ENCODE measurements at places on chromosomes 11 and 22. TPM values are rescaled to one million over a fixed set of nuclear protein-coding genes. Genes with fewer than 3 reads are reported as not detected.

The LDHAL6A gene
- not detected for total RNA-seq

The OR6A2 gene
- 0.72 TPM for total RNA-seq

The SYTL2 gene
- 18.6 TPM for total RNA-seq

The OR5AS1 gene
- total RNA-seq = not detected

The TRIM49D2 gene
- total RNA-seq = not detected

The FGF4 gene
- not detected for total RNA-seq

The CNGA4 gene
- total RNA-seq = not detected

The PDE2A gene
- total RNA-seq = 49.9 TPM

The MORC2 gene
- 26.6 TPM for total RNA-seq

The PRAME gene
- total RNA-seq = not detected

The ABCG4 gene
- total RNA-seq = 1.1 TPM

The MRE11 gene
- 45.2 TPM for total RNA-seq

The ACTN3 gene
- total RNA-seq = not detected

The CALCA gene
- not detected for total RNA-seq

The PAK1 gene
- total RNA-seq = 32.6 TPM

The TEX54 gene
- total RNA-seq = not detected

The NXPE1 gene
- total RNA-seq = not detected

The APOBEC3H gene
- total RNA-seq = not detected

The SCGB1D2 gene
- total RNA-seq = 614 TPM

The B3GAT1 gene
- total RNA-seq = 0.40 TPM

The HBD gene
- total RNA-seq = not detected

The MPZL2 gene
- total RNA-seq = 111 TPM

The APOC3 gene
- total RNA-seq = 2.6 TPM

The MMP11 gene
- total RNA-seq = 2.1 TPM

The PRR33 gene
- not detected for total RNA-seq

The KCNK7 gene
- 125 TPM for total RNA-seq

The PANX2 gene
- total RNA-seq = 1.2 TPM

The BACE1-AS gene
- 7.5 TPM for total RNA-seq

The CBL gene
- total RNA-seq = 17.2 TPM

The SLC22A9 gene
- total RNA-seq = not detected

The APOA5 gene
- total RNA-seq = not detected

The OR2D2 gene
- total RNA-seq = 0.72 TPM

The PKDREJ gene
- total RNA-seq = 0.34 TPM

The FBXO3 gene
- total RNA-seq = 35.4 TPM

The PRG3 gene
- total RNA-seq = not detected

The CASP12 gene
- not detected for total RNA-seq

Measured in suprapubic skin (tissue), 4 donors.